ENCODE measurements at places on chromosomes 4 and X.

DNA sequence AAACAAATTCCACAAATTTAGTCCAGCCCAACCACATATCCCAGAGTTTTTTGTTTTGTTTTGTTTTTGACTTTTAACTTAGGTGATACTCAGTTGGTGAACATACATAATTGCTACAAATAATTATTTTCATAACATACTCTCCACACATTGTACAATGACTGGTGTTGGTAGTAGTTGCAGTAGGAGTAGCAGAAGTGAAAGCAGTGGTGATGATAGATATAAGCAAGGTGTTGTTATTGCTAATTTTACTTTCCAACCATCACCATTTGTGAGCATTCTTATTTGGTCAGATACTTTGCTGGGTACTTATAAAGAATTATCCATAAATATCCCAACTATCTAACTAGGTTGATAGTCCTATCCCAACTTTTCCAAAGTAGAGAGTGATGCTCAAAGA is 47.3 kb downstream of the ARHGAP24 start:
- no peak for DNase-seq

DNA sequence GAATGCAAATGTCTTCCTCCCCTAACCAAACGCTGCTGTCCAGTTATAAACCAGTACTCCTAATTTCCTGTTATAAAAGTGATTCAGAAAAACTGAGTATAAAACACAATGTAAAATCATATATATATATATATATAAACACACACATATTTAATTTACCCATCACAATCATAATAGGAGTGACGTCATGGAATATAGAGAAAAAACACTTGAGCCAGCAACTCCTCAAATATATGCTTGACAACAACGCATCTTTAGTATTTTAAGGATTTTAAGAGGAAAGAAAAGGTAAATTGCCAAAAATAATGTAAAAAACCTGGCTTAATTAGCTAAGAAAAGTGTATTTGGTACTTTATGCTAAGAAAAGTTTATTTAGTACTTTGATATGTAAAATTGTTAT is 2701.7 kb downstream of the PCDH7 start:
- no peak for DNase-seq

GRCh38 chr4:98466868-98467599 is 191.4 kb downstream of the TSPAN5 start:
- no peak for DNase-seq

- no peak for DNase-seq
Observed at GRCh38 chr4:100070868-100071267, 119.4 kb downstream of the DDIT4L start.

DNA sequence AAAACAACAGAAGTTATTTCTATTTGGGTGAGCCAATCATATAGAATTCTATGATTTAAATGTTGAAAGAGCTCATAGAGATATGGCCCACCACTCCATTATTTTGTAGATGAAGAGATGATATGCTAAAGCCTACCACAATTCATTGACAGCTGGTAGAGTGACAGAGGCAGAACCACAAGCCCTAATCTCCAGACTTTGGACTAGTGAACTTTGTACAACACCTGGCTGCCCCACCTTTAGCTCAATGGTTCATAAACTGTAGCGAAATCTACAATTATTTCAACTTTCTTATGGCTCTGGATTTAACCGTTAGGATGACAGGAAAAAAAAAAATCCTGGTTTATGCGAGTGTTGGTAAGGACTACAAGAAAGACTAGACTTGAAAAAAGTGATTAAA is 50.9 kb downstream of the PRKG2 start:
- no peak for DNase-seq

DNA sequence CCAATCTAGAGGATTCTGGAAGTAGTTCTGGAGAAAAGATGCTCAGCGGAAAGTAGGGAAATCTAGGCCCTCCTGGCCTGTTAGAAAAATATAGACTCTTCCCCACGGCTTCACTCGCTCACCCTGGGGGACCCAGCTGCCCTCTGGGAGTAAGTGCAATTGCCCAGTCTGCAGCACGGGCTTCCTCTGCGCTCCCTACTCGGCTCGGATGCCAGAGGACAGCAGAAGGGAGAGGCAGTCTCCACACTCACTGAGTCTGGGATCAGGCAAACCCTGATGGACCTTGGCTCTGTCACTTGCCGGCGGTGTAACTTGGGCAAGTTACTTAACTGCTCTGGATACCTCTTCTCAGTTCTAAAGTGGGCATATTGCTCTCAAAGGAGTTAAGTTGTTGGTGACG is 2.1 kb downstream of the SHISA3 start:
- no peak for DNase-seq

- no peak for DNase-seq
Observed at GRCh38 chr4:27094783-27095182, 234.1 kb downstream of the STIM2 start.

DNA sequence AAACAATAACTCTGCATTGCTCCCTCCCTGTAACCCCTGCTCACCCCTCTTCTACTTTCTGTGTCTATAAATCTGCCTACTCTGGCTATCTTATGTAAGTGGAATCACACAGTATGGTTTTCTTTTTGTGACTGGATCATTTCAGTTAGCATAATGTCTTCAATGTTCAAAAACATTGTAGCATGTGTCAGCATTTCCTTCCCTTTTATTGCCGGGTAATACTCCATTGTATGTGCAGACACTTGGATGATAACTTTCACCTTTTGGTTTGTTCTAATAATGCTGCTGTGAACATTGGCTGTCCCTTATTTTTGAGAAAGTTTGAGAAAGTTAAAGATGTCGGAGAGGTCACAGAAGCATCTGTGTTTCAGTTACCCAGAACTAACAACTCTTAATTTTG is 60.6 kb upstream of the TLR2 start:
- DNase-seq, result no peak

Data from lower lobe of right lung (tissue), 2 donors.